ENCODE measurements at places on chromosomes 12 and 14.

DNA sequence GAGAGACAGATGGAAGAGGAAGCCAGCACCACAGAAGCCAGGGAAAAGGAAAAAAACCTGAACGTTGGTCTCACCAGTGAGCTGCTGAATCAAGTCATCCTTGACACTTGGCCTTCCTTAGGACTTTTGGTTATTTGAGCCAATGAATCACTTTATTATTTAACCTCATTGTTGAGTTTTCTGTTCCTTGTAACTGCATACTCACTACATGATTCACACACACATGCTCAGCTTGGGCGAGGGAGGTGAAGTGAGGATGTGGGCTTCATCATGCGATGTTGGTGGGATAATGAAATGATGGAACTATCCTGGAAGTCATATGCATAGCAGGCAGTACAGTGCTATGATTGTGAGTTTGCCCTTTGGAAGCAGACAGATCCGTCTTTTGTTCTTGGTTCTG lies 40.6 kb upstream of the RPH3A start:
- peak; percentile 18 for DNase-seq

DNA sequence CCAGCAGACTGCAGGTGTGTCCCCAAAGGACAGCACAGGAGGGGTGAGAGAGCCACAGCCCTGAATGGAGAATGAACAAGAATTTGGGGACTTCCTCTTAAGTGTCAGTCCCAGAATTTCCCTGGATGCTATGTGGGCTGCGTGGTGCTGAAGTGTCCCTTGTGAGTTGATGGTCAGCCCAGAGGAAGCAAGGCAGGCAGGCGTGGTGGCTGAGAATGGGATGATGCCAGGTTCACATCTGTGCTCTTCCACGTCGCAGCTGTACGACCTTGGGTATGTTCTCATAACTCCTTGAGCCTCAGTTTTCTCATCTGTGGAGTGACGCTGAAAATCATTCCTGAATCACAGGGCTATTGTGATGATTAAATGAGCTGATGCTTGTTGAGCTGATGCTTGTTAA lies 62.1 kb upstream of the GPATCH2L start:
- DNase-seq, result no peak

DNA sequence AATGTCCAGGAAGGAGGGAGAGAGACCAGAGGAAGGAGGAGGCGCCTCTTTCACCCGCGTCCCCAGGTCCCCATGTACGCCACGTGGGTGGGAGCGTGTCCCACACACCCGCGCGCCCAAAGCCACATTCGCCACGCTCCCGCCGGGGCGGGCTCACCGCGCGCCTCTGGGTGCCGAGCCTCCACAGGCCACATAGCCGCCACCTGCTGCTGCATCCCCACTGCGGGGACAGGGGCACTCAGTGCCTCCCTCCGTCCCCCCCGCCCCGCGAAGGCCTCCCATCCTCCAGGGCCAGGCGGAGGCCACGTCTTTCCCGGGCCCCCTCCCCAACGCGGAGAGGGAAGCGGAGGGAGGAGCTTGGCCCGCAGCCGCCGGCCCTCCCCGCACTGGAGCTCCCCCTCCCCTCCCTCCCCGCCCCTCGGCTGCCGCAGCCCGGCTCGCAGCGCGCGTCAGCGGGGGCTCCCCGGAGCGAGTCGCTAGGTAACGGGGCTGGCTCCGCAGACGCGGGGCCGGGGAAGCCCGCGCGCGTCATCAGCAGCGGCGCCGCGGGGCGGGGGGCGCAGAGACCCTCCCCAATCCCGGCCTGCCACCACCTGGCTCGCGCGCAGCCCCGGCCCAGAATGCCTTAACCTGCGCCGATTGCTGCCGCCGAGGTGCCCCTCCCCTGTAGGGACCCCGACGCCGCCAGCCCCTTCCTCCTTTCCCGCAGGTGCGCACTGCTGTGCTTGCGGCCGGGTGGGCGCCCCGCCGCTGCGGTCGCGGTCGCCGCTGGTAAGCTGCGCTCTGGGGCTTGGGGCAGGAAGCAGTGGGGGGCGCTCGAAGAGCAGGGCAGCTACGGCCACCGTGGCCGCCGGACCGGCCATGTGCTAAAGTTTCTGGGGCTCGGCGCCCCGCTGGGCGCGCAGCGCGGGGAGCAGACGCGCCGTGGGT lies 536 bp upstream of the TUNAR start:
- peak; percentile 42 for DNase-seq

DNA sequence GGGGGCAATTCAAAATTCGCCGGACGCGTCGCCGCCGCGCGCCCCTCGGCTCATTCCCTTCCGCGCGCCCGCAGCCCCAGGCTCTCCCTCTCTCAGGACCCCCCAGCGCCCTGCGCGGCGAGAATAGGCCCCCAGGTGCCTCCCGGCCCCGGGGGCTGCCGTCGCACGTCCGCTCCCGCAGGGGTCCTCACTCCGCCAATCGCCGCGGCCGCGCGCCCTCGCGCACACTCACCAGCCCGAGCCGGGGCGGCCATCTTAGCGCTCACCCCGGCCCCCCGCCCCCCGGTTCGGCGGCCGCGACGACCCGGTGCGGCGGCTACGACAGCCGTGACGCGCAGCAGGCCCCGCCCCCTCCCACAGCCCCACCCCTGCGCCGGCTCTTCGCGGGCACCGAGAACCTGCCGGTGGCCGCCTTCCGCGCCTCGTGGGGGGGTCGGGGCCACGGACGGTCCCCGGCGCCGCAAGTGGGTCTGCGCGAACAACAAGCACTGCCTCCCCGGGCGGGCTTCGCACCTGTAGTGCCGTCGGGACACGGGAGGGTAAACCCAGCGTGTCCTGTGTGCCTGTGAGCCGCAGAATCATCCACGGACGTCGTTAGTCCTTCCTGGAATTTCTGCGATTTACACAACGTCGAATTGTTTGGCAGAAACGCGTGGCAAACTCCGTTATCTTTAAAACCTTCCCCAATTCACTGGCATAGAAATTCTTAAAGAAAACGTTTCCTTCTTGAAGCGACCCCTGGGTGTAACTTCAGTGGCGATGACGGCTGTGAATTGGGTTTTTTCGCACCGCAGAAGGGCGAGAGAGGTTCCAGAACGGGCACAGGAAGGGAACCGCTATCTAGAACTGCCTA lies 2.5 kb downstream of the USP44 start:
- DNase-seq, result no peak

DNA sequence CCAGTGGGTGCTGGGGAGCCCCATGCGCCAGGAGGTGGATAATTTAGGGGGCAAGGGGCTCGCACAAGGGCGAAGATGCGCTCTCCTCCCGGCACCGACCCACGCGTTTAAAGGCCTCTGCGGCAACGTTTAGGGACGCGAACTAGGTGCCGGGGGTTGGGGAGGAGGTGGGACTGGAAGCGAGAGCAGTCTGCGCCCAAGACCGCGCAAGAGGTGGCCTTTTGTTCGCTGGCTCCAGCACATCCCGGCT lies 1.3 kb downstream of the SLC38A1 start:
- peak; percentile 40 for DNase-seq
